Activated CD4-positive, CD25-positive, alpha-beta regulatory T cell treated with anti-CD3 and anti-CD28 coated beads, Interleukin-2, amount 50 U/mL, for 16 hours (primary cell): ENCODE measurements at places on chromosomes 7 and 10.

- no peak for DNase-seq
Observed at GRCh38 chr7:16135658-16136057, 285.7 kb downstream of the CRPPA start.

DNA sequence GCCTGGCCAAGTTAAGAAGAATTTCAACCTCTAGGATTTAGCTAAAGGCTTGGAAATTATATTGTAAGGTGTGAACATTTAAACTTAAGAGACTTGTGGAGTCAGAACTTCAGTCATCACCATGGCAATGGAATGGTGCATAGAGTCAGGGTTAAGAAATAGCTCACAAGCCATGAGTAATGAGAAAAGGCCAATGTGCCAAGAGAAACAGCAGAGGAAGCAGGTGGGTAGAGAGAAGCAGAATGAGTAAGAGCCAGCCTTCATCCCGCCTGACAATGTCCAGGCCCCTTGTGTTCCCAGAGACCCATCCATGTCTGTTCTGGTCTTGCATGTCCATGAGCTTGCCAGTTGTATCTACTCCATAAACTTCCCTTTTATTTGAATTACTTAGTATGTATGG, 62.6 kb upstream of the TBX20 start:
- no peak for DNase-seq

- DNase-seq, result no peak
Observed at GRCh38 chr10:73576178-73576889, 14.8 kb downstream of the USP54 start.

DNA sequence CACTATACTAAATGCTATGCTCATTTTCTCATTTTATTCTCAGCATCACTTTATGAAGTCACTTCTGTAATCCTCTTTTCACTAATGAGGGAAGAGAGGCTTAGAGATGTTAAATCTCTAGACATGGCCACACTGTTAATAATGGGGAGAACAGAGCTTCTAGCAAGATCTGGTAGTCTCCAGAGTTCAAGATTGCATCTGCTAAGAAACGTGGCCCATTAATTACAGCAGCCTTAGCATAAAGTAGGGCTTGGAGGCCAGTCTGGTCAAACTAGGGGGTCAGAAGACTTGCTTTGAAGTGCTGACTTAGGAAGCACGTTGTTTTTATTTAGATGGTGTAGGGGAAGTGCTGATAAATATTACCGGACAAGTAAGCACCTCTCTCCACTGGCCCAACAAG, 29.3 kb downstream of the ARL4A start:
- no peak for DNase-seq

- DNase-seq, result no peak
Observed at GRCh38 chr10:104324221-104324686, 14.0 kb downstream of the ITPRIP start.

DNA sequence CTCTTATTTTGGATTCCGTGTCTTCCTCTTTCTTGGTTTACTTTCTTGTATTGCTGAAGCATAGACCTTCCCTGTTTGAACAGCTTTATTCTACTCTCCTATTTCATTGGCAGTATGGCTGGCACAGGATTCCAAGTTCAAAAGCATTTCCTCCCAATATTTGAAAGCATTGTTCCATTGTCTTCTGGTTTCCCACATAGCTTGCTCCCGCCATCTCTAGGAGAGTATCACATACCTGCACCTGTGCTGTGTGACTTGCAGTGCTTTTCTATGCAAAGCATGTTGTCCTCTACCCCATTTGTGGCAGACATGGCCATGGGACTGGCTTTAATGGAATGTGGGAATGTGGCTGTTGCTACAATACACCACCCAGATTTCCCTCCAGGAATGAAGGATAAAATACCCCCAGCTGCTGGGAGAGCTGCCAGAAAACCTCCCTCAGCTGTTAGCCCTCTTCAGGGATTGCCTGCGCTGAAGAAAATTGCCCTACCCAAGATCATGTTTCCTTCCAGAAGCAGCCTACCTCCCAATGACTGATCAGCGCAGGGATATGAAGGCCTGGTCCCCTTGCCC, 6.9 kb upstream of the MYOF start:
- no peak for DNase-seq

- DNase-seq, result no peak
Observed at GRCh38 chr7:158957921-158958491, 101.6 kb downstream of the DYNC2I1 start.

DNA sequence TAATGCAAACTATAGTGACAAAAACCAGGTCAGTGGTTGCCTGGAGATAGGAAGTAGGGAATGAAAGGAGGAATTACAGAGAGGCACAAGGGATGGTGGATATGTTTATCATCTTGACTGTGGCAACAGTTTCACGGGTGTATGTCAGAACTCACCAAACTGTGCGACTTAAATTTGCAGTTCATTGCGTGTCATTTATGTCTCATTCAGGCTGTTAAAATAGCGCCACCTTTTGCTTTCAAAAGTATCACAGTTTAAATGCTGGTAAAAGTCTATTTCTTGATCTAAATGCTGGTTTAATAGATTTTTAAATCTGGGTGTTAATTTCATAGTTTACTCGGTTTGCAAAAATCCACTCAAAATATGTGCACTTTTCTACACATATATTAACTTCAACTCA, 51.0 kb downstream of the PTTG1IP2 start:
- no peak for DNase-seq

GRCh38 chr10:121851786-121852185, 76.0 kb downstream of the ATE1 start:
- DNase-seq, result no peak

- DNase-seq, result peak; percentile 2
Observed at GRCh38 chr10:113680190-113681111, 739 bp downstream of the CASP7 start.

GRCh38 chr10:14063531-14064285, 267.0 kb downstream of the FRMD4A start:
- no peak for DNase-seq

DNA sequence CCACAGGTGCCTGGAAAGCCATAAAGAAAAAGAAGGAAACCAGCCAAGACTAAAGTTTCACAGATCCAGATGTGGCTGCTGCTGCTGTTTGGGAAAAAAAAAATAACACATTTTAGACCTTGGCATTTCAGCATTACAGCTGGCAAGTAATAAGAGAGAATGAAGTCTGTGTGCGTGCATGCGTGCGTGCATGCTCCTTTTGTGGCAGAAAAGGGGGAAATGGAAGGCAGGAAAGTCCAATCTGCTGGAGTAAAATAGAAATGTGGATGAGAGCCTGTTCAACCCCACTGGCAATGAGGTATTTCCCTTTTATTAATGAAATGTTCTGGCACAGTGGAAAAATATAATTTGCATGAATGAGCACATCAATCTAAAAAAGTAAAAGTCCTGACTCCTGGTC, 137.0 kb upstream of the SEMA3A start:
- no peak for DNase-seq

- no peak for DNase-seq
Observed at GRCh38 chr7:11612737-11613136, 219.3 kb downstream of the THSD7A start.

GRCh38 chr7:154837087-154837486, 165.8 kb downstream of the PAXIP1 start:
- DNase-seq, result no peak

GRCh38 chr7:20329389-20330238, 1.1 kb upstream of the ITGB8 start:
- no peak for DNase-seq

GRCh38 chr10:112750427-112751167, 199.4 kb upstream of the TCF7L2 start:
- no peak for DNase-seq

GRCh38 chr10:96512524-96513304, 1.0 kb downstream of the TLL2 start:
- DNase-seq, result no peak

DNA sequence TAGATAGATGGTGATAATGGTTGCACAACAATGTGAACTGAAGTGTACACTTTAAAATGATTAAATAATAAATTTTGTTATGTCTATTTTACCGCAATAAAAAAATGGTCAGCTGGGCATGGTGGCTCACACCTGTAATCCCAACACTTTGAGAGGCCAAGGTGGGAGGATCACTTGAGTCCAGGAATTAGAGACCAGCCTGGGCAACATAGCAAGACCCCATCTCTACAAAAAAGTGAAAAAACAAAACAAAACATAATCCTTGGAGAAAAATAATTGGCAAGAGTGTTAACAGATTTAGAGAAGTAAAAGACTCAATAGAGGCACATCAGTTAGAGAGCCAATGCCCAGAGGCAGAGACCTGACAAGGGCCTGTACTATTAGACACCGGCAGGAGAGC, 9.9 kb upstream of the RPEL1 start:
- DNase-seq, result no peak

GRCh38 chr7:94882891-94883290, 24.5 kb upstream of the PPP1R9A start:
- DNase-seq, result no peak

DNA sequence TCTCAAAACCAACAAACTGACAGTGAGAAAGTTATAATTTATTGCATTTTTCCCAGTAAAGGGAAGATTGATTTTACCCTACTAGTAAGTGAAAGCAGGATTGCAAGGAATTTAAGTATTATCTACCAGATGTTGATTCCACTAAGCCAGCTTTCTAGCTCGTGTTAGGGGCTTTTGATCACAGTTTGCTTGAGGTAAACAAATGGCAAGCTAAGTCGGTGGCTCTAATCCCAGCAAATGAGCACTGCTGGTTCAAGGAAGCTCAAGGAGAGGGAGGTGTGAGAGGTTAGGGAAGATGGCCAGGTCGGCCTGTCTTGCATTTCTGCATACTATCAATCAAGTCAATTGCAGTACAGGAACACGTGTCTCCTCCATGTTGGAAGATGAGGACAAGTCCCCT, 448.7 kb upstream of the POM121L12 start:
- no peak for DNase-seq

- DNase-seq, result no peak
Observed at GRCh38 chr10:118307220-118307619, 34.9 kb downstream of the FAM204A start.

- DNase-seq, result no peak
Observed at GRCh38 chr7:151166629-151167196, 781 bp downstream of the GBX1 start.

DNA sequence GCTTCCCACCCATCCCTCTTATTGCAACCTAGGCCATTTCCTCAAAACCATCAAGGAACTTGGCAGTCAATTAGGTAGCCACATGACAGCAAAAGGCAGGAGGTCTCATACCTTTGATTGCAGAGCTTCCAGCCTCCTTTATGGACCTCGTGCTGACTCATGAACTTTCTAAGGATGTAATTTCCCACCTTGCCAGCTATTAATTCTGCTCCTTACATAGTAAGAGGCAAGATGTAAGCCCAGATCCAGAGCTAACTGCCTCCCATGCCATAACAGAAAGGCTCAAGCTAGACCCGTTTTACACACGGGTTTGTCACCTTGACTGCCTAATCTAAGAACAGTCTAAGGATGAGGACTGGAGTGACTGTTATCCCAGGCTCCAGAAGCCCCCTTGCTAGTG, 565.7 kb downstream of the KCNMA1 start:
- no peak for DNase-seq

DNA sequence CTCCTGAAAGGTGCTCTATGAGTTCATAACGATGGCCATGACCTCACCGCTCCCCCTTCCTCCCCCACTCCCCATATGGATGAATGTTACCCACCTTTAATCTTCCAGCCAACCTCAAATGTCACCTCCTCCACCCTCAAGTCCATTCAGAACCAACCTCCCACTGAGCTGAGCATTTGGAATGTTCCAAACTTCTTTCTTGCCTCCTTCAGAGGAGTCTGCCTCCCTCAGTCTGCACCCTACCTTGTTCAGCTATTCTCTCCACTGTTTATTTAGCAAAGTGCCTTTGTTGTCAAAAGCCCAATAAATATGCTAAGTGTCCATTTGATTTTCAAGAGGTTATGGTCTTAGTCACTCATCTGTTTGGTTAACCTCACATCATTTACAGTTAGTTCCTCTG, 22.9 kb upstream of the MTPAP start:
- DNase-seq, result no peak

- DNase-seq, result no peak
Observed at GRCh38 chr10:117000580-117000979, 4.4 kb downstream of the SHTN1 start.

- no peak for DNase-seq
Observed at GRCh38 chr10:14250496-14251076, 80.1 kb downstream of the FRMD4A start.

DNA sequence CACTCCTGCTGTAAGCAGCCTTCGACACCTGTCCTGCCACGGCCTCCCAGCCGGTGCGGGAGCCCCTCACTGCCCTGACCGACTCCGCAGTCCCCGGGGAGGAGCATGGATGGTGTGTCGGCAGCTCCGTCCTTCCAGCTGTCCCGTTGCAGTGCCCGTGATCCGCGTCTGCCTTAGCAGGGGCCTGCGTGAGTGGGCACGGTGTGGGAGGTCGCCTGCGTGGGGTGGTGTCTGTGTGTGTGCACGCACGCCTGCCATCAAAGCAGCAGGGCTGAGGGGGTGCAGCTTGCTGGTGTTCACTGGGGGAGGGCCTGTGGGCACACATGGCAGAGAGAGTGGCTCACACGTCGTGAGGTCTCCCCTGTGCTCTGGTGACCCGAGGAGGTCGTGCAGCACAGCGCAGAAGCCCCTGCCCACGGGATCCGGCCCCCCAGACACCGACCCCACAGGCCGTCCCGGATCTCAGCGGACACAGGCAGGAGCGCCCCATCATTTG, 10.3 kb downstream of the MAFK start:
- no peak for DNase-seq

GRCh38 chr7:97215556-97215955, 98.1 kb downstream of the SDHAF3 start:
- DNase-seq, result no peak

DNA sequence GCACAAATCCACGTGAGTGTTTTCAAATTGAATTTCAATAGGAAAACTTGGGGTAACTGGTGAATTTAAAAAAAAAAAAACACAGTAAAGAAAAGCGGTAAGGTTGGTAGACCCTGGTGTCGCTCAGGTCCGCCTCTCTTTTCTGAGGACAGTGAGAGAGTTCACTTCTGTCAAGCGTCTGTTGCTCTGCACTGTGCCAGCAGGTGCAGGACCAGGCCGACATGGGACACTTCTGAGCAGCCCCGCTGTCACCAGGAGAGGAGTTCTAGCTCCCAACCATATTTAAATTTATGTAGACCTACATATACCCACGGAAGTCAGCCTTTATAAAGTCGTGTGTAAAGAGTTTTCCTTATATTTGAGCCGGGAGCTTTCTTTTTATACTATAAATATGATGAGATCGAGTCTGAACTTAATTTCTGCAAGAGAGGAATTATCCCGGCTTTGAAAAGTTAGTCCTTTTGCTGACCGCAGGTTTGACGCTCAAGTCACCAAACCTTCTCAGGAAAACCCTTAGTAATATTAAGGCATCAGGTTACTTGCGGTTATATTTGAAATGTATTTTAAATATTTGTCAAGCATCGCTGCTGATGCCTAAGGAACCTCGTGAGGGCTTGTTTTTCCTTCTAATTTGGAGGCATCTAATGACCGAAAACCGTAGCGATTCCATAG, 531 bp downstream of the IKZF1 start:
- no peak for DNase-seq

- DNase-seq, result no peak
Observed at GRCh38 chr10:74103560-74104258, 46.9 kb downstream of the AP3M1 start.

GRCh38 chr10:88243836-88244730, 339.0 kb downstream of the RNLS start:
- DNase-seq, result no peak
